Sciatic nerve (tissue), 2 donors: ENCODE measurements at places on chromosomes 3 and 15. TPM values are rescaled to one million over a fixed set of nuclear protein-coding genes. Genes with fewer than 3 reads are reported as not detected.

- DNase-seq: no peak
Measured at GRCh38 chr3:9826815-9827573, 16.8 kb downstream of the RPUSD3 start.

Gene TOP2B
- 125 TPM for total RNA-seq

Gene TP63
- total RNA-seq: 7.2 TPM

GRCh38 chr3:89946884-89947283 lies 839.5 kb downstream of the EPHA3 start:
- DNase-seq: no peak

- DNase-seq: no peak
Measured at GRCh38 chr3:183046883-183047282, 52.4 kb downstream of the MCCC1 start.

Gene PLSCR5
- total RNA-seq: not detected

- peak; percentile 1 for DNase-seq
Measured at GRCh38 chr3:10259798-10260197, 11.5 kb downstream of the TATDN2 start.

DNA sequence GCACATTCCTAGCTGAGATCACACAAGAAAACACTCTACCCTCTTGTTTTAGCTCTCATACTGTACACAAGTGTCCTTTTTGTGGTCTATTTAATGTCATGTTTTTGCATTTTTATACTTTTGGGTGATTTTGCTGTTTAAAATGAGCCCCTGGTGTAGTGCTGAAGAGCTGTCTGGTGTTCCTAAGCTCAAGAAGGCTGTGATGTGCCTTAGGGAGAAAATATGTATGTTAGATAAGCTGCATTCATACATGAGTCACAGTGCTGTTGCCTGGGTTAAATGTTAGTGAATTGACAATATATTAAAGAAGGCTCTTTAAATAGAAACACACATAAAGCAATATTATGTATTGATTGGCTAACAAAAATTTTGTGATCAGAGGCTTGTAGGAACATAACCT lies 387.4 kb upstream of the C2CD4B start:
- no peak for DNase-seq

- DNase-seq: no peak
Measured at GRCh38 chr15:100735129-100736053, 133.0 kb downstream of the ASB7 start.

DNA sequence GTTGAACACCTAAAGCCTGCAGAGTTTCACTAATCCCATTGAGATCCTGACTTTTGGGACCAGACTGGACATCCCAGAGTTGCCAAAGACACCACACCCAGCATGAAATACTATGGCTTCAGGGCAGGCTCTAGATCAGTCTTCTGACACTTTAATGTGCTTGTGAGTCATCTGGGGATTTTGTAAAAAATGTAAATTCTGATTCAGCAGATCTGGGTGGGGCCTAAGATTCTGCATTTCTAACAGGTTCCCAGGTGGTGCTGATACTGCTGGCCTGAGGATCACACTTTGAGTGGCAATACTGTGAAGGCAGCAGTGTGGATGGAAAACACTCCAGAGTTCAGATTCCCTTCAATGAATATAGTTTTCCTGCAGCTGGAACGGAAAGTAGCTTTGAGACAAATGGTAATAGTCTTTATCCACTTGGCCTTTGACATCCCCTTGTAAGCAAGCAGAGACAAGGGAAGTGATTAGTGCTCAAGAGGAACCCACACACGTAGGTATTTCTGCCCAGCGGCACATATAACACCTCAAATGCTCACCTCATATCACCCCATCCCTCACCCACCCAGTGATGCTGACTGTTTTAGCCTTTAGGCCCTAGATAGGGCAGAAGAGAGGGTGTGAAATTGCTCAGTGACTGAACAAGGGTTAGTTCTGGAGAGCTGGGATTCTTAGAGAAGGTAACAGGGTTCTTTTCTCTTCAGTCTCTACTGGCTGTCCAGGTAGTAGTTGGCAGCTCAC lies 51.5 kb upstream of the GSK3B start:
- DNase-seq: no peak

- no peak for DNase-seq
Measured at GRCh38 chr15:45434078-45434567, 55.8 kb upstream of the GATM start.

Gene REC114
- total RNA-seq: not detected

Gene LRRN1
- 10.4 TPM for total RNA-seq

Gene EOMES
- 0.98 TPM for total RNA-seq

Gene ALDH1L1
- total RNA-seq: 4.1 TPM

GRCh38 chr15:85539491-85539890 lies 159.1 kb downstream of the AKAP13 start:
- DNase-seq: no peak

GRCh38 chr15:80498652-80499051 lies 94.5 kb downstream of the ARNT2 start:
- no peak for DNase-seq

Gene TTLL13
- total RNA-seq: 0.71 TPM

DNA sequence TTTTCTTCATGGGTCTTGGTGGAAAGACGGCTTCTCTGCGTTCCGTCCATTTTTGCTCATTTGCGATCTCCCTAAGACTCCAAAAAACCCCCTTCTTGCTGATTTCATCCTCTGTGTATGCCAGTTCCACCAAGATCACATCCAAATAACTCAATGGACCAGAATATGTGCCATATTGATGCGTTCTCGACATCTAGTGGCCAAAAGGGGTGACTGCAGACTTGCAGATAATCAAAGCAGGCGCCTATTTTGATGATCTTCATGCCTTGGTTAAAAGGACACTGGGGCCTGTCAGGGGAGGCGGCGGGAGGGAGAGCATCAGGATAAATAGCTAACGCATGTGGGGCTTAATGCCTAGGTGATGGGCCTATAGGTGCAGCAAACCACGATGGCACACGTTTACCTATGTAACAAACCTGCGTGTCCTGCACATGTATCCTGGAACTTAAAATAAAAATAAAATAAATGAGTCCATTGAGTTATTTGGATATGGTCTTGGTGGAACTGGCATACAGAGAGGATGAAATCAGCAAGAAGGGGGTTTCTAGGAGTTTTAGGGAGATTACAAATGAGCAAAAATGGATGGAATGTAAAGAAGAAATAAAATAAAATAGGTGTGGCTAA lies 104.2 kb upstream of the RAD18 start:
- peak; percentile 69 for DNase-seq

DNA sequence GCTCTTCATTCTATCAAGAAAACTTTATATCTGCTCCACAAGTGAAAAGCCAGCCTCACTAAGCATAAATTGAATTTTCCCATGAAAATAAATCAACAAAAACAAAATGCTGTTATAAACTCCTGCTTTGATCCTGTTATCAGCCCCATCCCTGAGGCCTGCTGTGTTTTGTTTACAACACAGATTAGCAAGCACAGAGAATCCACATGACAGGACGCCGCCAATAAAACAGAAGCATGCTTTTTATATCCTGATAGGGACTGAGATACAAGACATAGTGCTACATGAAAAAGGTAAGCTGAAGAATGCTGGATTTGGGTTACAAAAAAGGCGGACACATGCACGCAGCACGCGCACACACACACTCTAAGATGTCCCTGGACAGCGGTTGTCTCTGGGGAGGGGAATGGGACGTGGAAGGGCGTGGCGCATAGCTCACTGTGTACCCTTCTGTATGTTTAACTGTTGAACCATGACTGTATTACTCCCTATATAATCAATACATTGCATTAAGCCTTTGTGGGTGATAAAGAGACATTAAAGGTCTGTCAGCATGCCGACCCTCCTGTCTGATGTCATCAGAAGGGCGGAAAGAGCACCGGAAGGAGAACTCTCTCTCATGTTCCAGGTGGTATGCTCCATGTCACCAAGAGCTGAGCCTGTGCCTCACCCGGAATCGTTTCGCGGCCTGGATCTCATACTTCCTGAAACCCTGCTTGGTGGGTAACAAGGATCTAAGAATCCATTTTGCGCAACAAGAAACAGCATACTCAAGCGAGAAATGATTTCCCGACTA lies 93.9 kb downstream of the IQSEC1 start:
- no peak for DNase-seq

- no peak for DNase-seq
Measured at GRCh38 chr3:53255423-53255774, 423 bp downstream of the TKT start.

Gene ZNF774
- total RNA-seq: 5.1 TPM

GRCh38 chr15:36893276-36893675 lies 207.1 kb downstream of the MEIS2 start:
- no peak for DNase-seq

- no peak for DNase-seq
Measured at GRCh38 chr3:188520466-188520865, 366.5 kb downstream of the LPP start.

- no peak for DNase-seq
Measured at GRCh38 chr3:5254281-5255048, 67.0 kb downstream of the EDEM1 start.

Gene CORO2B
- 10.2 TPM for total RNA-seq

Gene GNB5
- 12.8 TPM for total RNA-seq

GRCh38 chr3:141940194-141940776 lies 63.8 kb downstream of the ATP1B3 start:
- no peak for DNase-seq

DNA sequence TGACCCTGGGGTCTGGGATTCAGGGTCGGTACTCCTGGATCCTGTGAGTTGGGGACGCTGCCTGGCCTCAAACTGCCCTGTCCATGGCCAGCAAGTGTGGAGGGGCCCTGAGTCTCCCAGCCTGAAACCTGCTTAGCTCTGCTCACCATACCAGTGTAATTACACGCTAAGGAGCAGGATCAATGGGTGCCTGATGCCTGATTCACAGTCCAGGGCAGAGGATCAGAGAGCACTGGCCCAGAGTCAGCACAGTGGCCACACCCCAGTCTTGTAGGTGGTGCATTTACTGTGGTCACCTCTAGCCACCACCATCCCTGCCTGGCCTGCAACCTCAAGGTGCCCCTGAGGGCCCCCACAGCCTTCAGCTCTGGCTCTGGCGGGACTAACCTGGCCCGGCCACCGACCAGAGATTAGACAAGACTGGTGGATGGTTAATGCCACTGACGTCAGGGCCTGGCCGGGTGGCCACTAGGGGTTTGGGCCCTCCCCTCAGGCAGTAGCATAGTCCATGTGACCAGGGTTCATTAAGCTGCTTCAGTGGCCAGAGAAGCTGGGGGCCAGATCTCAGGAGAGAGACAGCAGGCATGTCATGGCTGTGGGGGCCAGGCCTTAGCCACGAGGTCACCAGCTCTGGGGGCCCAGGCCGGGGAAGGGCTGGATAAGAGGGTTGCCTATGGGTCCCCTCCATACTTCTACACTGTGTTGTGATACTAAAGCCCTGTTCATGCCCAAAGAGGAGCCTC lies 3.3 kb upstream of the SLC38A3 start:
- DNase-seq: no peak

Gene CKMT1B
- not detected for total RNA-seq

Gene CCDC54
- total RNA-seq: not detected

DNA sequence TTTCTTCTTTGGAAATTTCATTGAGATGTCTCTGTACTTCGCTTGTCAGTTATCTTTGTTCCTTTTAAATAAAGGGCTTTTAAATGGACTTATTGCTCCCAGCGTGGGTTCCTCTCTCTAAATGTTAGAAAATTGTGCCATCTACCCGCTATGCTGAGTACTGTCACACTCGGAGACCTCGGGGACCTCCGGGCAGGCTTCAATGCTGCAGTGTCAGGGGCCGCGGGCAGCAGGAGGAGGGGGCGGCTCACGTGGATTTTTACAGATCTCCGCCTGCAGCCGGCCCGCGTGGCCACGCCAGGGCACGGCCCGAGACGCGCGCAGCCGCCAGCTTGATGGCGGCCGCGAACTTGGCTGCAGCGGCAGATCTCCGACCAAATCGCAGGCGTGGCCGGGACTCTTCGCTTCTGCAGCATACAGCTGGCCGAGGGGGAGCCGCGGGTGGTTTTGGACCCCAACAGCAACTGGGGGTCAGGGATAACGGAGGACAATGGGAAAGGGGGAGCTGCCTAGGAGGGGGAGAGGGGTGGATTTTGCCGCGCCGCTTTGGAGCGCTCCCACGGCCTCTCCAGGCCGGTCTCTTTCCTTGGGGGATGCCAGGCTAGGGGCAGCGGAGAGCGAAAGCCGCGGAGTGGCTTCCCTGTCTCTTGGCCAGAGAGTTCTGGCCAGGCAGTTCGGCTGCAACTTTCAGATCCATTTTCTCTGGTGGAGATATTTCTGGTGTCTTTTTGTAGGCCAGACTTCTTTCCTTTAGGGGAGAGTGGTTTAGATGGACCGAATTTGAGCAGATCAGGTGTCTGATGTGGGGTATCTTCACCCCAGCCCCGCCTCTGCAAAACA lies 15.3 kb downstream of the NR2F2 start:
- DNase-seq: peak; percentile 91

Gene DNAH12
- 0.80 TPM for total RNA-seq

- DNase-seq: no peak
Measured at GRCh38 chr3:129829640-129830039, 63.9 kb downstream of the TMCC1 start.

Gene GPR176
- total RNA-seq: 5.7 TPM

DNA sequence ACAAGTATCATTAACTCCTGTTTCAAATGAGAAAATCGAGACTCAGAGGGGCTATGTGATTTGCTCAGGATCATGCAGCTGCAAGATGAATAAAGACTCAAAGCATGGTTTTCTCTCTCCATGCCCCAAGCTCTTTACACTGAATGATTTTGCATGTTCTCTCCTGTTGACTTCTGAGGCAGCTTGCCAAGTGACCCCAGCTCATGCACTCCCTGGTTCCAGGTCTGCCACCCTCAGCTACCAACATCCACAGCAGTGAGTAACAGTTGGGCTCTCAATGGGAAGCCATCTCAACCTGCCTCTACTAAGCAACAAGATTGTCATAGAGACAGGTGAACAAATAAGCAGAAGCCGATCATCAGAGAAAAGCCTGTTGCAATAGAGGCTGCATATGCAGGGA lies 116.9 kb upstream of the GADL1 start:
- DNase-seq: no peak

Gene CRABP1
- total RNA-seq: 28.8 TPM

Gene PRR23A
- not detected for total RNA-seq

- DNase-seq: no peak
Measured at GRCh38 chr3:49482766-49483165, 12.7 kb downstream of the DAG1 start.

Gene SLC28A2
- not detected for total RNA-seq

Gene TTC21A
- 13.4 TPM for total RNA-seq

GRCh38 chr3:77746892-77747291 lies 707.0 kb downstream of the ROBO2 start:
- no peak for DNase-seq

DNA sequence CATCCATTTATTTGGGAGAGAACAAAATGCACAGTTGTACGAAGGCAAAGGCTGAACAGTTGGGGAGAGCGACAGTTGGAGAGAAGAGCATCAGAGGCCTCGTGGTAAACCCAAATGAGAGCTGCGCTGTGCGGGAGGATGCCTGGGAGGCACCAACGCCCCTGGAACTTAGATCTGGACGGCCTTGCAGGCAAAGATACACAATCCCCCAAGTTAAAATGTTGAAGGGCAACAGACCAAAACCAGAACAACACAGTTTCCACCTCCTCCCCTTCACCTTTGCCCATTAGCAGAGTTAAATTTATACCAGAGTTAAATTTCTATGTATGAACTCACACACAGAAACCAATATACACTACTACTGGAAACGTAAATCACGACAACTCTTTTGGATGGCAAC lies 339.6 kb downstream of the RORA start:
- no peak for DNase-seq

- DNase-seq: peak; percentile 72
Measured at GRCh38 chr15:70762469-70763119, 764 bp downstream of the UACA start.

Gene C3orf70
- total RNA-seq: 12.9 TPM
